Activated naive CD4-positive, alpha-beta T cell treated with anti-CD3 and anti-CD28 coated beads, Interleukin-2, amount 50 U/mL, for 16 hours (primary cell): ENCODE measurements at places on chromosomes 2 and 18.

- no peak for DNase-seq
These were observed 365.9 kb downstream of the CELF4 start for GRCh38 chr18:37199741-37200140.

DNA sequence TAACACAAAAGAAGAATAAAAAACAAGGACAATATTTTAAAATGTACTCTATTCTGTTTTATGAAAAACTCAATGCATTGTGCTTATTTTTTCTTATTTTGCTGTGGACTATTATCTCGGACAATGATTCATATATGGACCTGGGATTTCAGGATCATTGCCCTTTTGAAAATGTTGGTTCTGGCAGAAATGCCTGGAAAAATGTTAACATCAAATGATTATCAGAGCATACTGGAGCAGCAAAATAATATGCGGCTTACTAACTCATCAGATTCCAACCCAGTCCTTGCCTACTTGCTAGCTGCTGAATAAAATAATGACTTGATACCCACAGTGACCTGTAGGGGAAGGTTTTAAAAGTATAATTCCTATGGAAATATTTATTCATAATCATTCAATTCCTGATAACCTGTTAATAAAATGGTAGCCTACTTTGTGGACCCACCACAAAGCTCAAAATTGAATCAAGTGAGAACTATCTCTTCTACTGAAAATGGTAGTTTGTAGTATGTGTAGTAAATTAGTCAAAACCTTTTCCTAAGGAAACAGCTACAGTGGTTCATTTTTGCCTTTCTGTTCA lies 117.4 kb downstream of the NEB start:
- no peak for DNase-seq

DNA sequence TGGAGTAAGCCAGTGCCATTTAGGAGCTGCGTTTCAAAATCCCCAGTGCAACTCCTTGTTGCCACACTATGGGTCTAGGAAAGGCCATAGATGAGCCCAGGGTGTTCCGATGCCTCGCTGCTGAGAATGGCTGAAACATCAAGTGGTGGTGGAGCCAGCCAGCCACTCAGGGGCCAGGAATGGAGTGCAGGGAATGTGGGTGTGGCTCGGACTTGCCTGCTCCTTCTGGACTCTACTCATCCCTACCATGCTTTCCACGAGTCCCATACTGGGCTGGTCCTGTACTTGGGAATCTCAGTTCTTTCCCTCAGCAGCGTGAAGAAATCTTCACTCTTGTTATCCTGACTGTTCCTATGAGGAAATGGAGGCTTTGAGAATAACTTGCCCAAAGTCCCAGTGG lies 143.5 kb downstream of the INSIG2 start:
- DNase-seq, result no peak

GRCh38 chr2:226693521-226693920 lies 106.1 kb downstream of the IRS1 start:
- no peak for DNase-seq

GRCh38 chr2:112244854-112245253 lies 10.0 kb downstream of the ZC3H8 start:
- DNase-seq, result no peak

DNA sequence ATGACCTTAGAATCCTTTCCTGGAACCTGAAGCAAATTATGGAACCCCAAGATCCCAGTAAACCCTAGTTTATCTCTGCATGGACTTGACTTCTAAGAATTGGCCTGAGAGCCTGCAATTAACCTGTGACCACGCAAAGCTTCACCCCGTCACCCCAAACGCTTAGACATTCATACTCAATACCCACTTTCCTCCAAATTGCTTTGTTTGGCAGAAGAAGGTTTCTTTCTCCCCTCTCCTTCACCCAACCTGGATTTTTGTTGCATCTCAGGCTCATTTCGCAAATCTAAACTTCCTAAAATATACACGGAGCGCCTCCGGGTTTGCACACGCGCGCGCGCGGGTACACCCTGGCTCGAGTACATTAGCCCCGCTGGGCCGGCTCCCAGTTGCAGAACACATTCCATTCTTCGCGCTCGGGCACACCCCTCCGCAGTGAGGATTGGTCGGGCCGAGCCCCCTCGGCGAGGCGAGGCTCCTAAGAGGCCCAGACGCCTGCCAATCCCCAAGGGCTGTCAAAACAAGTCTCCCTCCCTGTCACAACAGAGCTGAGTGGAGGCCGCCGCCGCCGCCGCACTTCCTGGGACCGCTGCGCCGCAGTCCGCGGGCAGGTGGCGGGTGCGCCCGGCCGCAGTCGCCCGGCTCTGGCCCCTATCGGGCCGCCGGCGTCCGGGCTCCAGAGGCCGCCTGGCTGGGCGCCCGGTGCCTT lies at the start of gene PLCL1:
Gene PLCL1, plus strand, starts transcription at position 545 of the 709 bp plus-strand sequence.
- peak; percentile 93 for DNase-seq

DNA sequence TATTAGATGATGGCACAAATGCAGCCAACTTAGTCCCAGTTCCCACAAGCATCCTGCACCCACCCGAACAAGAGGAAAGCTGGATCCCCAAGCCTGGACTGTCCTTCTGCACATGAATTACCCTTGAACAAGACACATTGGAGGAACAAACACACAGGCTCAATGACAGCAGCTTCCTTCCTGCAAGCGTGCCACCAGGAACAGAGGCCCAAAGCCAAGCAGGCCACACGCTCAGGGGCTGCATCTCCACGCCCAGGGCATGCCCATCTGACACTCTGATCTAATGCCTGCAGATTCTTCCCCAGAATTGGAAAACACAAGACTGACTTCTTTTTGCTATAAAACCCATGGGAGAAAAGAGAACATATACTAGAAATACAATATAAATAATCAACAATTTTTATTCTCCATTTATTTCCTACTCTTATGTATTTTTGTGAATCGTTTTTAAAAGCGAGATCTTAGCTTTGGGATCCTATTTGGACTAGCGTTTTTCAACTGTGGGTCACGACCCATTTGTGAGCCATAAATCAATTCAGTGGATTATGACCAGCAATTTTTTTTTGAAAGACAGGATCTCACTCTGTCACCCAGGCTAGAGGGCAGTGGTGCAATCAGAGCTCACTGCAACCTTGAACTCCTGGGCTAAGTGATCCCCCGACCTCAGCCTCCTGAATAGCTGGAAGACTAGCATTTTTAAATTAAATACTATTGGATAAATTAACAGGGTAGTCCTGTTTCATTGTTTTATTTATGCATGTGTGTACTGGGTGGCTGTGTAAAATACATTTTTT lies 34.4 kb downstream of the PSTPIP2 start:
- no peak for DNase-seq

DNA sequence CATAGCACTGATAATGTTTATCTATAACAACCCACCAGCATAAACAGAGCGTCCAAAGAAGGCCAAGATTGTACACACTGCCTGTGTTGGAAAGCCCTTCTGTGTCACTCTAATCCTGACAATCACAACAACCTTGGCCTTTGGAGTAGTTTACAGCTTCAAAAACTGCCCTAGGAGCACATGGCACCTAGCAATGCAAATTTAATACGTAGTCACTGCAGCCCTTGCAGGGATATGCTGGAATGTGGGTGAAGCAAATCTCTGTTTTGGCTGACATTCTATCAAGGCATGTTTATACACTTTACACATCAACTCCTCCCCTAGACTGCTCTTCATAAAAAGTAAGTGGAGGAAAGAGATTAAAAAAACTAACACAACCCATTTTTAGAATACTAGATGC lies 66.8 kb downstream of the GRB14 start:
- no peak for DNase-seq

DNA sequence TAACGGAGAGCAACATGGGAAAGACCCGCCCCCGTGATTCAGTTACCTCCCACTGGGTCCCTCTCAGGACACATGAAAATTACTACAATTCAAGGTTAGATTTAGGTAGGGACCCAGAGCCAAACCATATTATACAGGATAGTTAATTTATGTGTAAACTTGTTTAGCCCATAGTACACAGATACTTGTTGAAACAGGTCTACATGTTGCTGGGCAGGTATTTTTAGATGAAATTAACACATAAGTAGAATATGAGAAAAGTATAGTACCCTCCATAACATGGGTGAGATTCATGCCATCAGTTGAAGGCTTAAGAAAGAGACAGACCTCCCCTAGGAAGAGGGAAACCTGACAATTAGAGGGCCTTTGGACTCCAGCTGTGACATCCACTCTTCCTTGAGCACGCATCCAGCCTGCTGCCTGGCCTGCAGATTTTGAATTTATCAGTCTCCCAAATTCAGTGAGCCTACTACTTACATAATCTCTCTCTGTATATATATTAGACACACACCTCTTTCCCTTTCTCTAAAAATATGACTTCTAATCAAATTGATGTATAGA lies 463.5 kb upstream of the NETO1 start:
- DNase-seq, result no peak

- no peak for DNase-seq
These were observed 927.0 kb upstream of the CRIM1 start for GRCh38 chr2:35428548-35428947.

- no peak for DNase-seq
These were observed 162.7 kb downstream of the CAMKMT start for GRCh38 chr2:44524347-44524926.

GRCh38 chr2:233486778-233487552 lies 79.6 kb downstream of the USP40 start:
- no peak for DNase-seq

DNA sequence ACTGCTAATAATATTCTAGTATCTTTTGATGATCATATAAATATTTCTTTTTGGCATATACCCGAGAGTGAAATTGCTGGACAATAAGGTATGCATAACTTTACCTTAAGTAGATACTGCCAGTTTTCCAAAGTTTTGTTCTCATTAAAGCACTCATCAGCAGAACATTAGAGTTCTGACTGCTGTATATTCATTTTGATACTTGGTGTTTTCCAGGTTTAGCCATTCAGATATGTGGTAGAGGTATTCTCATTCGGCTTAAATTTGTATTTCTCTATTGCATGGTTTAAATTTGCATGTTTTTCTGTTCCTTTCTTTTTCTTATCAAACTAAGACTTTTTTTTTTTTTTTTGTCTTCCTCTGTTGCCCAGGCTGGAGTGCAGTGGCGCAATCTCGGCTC lies 18.2 kb downstream of the CYBRD1 start:
- DNase-seq, result no peak

GRCh38 chr2:1154710-1155594 lies 204.3 kb downstream of the SNTG2 start:
- no peak for DNase-seq

GRCh38 chr2:96256611-96257113 lies 9.1 kb downstream of the TMEM127 start:
- DNase-seq, result no peak

DNA sequence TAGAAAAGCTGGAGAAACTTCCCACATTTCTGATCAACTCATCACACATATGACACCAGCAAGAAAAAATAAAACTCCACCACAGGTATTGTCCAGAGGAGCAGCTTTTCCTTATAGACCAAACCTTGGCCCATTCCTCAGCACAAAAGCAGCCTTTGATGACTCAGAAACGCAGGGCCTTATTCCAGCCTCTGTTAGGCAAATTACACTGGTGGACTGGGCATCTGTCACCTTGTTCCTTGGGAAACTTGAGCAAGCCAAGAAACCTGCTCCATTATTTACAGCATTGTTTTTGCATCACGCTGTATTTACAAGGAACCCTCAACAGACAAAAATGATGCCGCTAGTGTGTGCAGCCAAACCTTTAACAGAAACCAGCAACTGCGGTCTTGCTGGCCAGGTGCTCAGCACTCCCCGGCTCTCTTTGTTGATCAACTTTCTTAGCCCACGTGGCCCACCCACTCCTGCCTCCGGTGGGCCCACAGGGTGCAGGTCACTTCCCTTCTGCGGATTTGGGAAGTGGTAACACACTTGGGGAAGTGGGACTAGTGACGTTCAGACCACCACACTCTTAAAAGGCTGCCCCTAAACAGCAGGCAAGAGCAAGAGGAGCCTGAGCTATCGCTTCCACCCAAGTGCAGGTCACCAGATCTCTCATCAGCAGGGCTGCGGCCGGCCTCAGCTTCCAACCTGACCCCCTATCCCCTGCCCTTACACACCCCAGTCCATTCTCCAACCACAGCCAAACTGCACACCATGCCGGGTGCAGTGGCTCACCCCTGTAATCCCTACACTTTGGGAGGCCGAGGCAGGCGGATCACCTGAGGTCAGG lies 1.5 kb downstream of the AP1S3 start:
- DNase-seq, result no peak
